ENCODE measurements at places on chromosomes 6 and 20.

GRCh38 chr6:63926258-63926780, 290.7 kb downstream of the PHF3 start:
- DNase-seq: no peak

DNA sequence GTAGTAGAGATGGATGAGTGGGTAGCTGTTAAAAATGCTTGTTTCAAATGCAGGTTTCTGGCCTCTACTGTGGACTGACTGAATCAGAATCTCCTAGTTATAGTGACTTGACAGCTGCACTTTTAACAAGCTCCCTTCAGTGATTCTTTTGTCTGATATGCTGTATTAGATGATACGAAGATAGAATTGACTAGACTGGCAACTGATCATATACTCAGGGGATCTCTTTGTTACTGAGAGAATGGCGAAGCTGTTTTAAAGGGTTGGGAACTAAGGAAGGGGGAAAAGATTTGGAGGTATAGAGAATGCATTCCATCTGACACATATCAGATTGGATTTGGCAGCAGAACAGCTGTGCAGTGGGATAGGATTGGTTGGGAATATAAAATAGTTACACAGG, 7.0 kb downstream of the ENPP4 start:
- DNase-seq: no peak

GRCh38 chr20:61903575-61904340, 161.9 kb downstream of the TAF4 start:
- no peak for DNase-seq

GRCh38 chr6:25601800-25602673, 50.0 kb upstream of the SCGN start:
- DNase-seq: no peak

GRCh38 chr20:36792422-36792821, 18.9 kb upstream of the DSN1 start:
- no peak for DNase-seq

DNA sequence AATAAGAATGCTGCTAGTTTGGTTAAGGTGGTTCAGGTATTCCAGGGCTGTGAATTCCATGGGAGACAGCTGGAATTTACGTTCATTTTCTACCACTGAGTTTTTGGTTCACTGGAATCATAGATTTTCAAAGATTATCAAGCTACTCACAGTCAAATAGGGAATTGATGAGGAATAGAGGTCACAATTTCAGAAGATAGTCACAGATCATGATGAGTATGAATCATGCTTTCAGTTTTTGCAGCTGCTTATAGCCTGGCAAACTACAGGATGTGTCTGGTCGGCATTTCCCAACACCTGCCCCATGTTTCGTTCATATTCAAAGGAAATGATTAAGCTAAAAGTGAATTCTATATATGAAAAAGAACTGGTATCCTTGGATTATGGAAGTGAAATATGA, 58.7 kb downstream of the BCKDHB start:
- no peak for DNase-seq

Data from stimulated activated CD4-positive, alpha-beta T cell treated with anti-CD3 and anti-CD28 coated beads, Interleukin-1b, Interleukin-23, amount 100 ng/mL, for 1 hour (primary cell).